ENCODE measurements at places on chromosomes 12 and 14.

DNA sequence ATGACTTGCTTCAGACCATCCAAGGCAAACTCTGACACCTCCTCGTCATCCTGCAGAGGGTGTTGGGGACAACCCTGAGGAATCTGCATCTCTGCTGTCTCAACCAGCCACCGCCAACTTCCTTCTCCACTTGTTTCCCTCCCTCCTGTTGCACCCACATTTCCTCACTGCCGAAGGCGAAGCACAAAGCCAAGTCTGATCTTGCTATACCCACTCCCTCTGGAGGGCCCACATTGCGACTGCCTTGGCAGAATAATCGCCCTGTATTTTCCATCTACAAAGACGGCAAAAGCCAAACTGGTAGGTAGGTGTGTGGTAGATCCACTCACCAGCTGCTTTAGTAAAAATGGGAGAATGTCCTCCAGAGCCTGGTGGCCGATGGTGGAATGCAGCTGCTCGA is 21.8 kb upstream of the RAB35 start:
- H3K27me3 ChIP-seq, result no peaks in the 10 kb centered on the region
- H3K27ac ChIP-seq, result no peak overlapping the region
- H3K36me3 ChIP-seq, result peaks cover 27% of the 10 kb centered on the region
- H3K4me1 ChIP-seq, result no peaks in the 10 kb centered on the region
- no peak overlapping the region for H3K4me3 ChIP-seq

DNA sequence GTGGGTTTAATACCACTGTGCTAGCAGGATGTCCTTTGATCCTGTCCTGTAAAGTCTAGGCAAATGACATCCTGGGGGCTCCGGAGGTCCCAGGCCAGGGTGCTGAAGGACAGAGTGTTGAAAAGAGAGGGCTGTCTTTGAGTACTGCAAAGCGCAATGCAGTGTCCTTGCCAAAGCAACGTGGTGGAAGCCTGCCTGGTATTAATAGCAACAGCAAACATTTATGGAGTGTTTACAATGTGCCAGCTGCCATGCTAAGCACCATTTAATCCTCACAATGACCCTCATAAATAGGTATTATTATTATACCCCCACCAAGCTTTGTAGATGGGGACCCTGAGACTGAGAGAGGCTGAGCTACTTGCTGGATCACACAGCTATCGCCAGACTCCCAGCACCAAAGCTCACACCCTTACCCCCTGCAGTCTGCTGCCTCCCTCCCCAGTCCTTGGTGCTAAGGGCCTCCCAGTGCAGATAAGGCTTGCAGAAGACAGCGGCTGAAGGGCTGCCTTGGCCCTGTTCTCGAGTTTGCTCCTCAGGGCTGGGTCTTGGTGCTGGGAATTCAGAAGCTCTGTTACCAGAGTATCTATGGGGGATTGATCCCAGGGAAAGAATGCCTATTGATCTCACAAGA is 427.7 kb downstream of the FUT8 start:
- no peak for DNase-seq
- H3K4me3 ChIP-seq, result no peak overlapping the region
- no peaks in the 10 kb centered on the region for H3K27me3 ChIP-seq
- H3K27ac ChIP-seq, result no peak overlapping the region
- H3K36me3 ChIP-seq, result no peaks in the 10 kb centered on the region
- H3K4me1 ChIP-seq, result peaks cover 41% of the 10 kb centered on the region

- H3K27ac ChIP-seq, result no peak overlapping the region
- no peak for DNase-seq
- no peak overlapping the region for H3K4me3 ChIP-seq
- H3K27me3 ChIP-seq, result no peaks in the 10 kb centered on the region
These were observed 99.0 kb downstream of the RTN1 start for GRCh38 chr14:59771577-59771976.

DNA sequence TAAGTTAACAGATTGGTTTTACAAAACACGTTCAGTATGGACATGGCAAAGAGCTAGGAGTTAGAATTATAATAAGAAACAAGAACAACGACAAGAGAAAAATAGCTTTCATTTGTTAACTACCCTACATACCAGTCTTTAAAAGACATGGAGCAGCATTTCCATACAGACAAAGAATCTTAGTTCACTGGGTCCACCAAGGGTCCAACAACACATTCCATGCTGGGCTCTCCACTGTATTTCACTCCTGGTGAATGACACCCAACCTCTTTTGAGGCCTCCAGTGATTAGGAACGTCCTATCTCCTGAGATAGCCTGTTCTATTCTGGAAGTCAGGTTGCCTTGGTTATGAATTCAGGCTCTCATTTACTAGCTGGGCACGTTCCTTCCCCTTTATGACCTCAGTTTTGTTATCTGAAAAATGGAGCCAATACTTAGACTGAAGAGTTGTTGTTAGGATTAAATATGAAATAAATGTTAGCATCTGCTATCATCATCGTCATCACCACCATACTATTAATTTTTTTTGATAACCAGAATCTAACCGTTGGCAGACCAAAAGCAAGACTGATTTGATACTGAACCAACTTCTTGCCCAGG is 37.7 kb downstream of the C12orf75 start:
- H3K27ac ChIP-seq, result no peak overlapping the region
- DNase-seq, result no peak
- H3K4me3 ChIP-seq, result no peak overlapping the region
- H3K36me3 ChIP-seq, result no peaks in the 10 kb centered on the region
- H3K27me3 ChIP-seq, result no peaks in the 10 kb centered on the region

GRCh38 chr14:103869406-103870143 is 22.2 kb upstream of the PPP1R13B start:
- no peak for DNase-seq
- no peak overlapping the region for H3K27ac ChIP-seq
- H3K4me3 ChIP-seq, result no peak overlapping the region
- H3K4me1 ChIP-seq, result peaks cover 4% of the 10 kb centered on the region

- H3K4me3 ChIP-seq, result no peak overlapping the region
- peaks cover 24% of the 10 kb centered on the region for H3K4me1 ChIP-seq
- H3K27me3 ChIP-seq, result no peaks in the 10 kb centered on the region
- no peak overlapping the region for H3K27ac ChIP-seq
- DNase-seq, result no peak
These were observed 25.1 kb upstream of the BATF start for GRCh38 chr14:75497191-75497590.

- H3K4me3 ChIP-seq, result no peak overlapping the region
- H3K36me3 ChIP-seq, result no peaks in the 10 kb centered on the region
- no peaks in the 10 kb centered on the region for H3K4me1 ChIP-seq
- no peak overlapping the region for H3K27ac ChIP-seq
These were observed 186.4 kb upstream of the PRMT8 start for GRCh38 chr12:3304436-3305165.

- H3K4me1 ChIP-seq, result no peaks in the 10 kb centered on the region
- no peaks in the 10 kb centered on the region for H3K36me3 ChIP-seq
- H3K27ac ChIP-seq, result no peak overlapping the region
- peaks cover 3% of the 10 kb centered on the region for H3K27me3 ChIP-seq
These were observed 8.5 kb upstream of the TTC8 start for GRCh38 chr14:88815980-88816379.

DNA sequence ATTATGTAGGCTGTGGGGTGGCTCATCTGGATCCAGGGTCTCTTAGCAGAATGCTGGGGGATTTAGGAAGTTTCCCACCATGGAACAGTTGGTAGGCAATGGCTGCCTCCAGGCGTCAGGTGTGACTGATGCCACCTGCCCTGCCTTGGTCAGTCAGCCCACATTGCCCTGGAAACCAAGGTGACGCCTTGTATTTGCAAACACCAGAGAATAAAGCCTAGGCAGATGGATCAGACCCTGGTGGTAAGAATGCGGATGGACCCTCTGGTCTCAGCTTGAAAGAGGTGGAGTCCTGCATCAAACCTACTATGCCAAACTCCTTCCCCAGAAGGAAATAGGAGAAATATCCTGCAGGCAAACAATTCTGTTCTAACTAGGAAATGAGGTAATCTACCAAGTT is 38.2 kb downstream of the NCKAP5L start:
- DNase-seq, result no peak
- no peak overlapping the region for H3K27ac ChIP-seq
- no peak overlapping the region for H3K4me3 ChIP-seq
- H3K4me1 ChIP-seq, result no peaks in the 10 kb centered on the region
- H3K36me3 ChIP-seq, result peaks cover 9% of the 10 kb centered on the region

- no peak for DNase-seq
- H3K27ac ChIP-seq, result no peak overlapping the region
- H3K27me3 ChIP-seq, result no peaks in the 10 kb centered on the region
- peaks cover 82% of the 10 kb centered on the region for H3K36me3 ChIP-seq
- H3K4me1 ChIP-seq, result peaks cover under 1% of the 10 kb centered on the region
- no peak overlapping the region for H3K4me3 ChIP-seq
These were observed 22.6 kb downstream of the ERP27 start for GRCh38 chr12:14915736-14916135.

GRCh38 chr14:102693006-102693755 is 84.1 kb upstream of the TRAF3 start:
- H3K4me1 ChIP-seq, result no peaks in the 10 kb centered on the region
- no peak overlapping the region for H3K27ac ChIP-seq
- DNase-seq, result no peak
- H3K27me3 ChIP-seq, result no peaks in the 10 kb centered on the region
- no peak overlapping the region for H3K4me3 ChIP-seq

DNA sequence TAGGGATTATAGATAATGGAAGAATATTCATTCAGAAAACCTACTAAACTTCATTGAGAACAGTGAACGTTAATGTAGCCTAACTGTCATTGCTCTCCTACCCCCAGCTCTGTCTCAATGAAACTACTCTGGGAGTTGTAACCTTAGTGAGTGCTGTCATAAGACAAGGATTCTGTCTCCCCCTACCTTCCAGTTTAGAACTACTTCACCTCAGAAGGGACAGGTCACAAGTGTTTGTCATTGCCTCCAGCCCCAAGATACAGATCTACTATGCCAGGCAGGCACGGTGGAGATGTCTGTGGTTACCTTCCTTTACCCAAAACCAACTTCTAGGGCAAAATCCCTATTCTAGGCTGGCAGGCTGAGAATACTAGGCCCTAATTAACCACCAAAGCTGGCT is 833.1 kb upstream of the SEL1L start:
- DNase-seq, result no peak
- no peaks in the 10 kb centered on the region for H3K36me3 ChIP-seq
- no peaks in the 10 kb centered on the region for H3K4me1 ChIP-seq
- no peaks in the 10 kb centered on the region for H3K27me3 ChIP-seq
- no peak overlapping the region for H3K4me3 ChIP-seq
- no peak overlapping the region for H3K27ac ChIP-seq

- no peaks in the 10 kb centered on the region for H3K36me3 ChIP-seq
- H3K27ac ChIP-seq, result no peak overlapping the region
- H3K4me3 ChIP-seq, result no peak overlapping the region
- no peak for DNase-seq
- H3K27me3 ChIP-seq, result peaks cover 44% of the 10 kb centered on the region
- H3K4me1 ChIP-seq, result no peaks in the 10 kb centered on the region
These were observed 4.0 kb upstream of the CPNE6 start for GRCh38 chr14:24067133-24068082.

DNA sequence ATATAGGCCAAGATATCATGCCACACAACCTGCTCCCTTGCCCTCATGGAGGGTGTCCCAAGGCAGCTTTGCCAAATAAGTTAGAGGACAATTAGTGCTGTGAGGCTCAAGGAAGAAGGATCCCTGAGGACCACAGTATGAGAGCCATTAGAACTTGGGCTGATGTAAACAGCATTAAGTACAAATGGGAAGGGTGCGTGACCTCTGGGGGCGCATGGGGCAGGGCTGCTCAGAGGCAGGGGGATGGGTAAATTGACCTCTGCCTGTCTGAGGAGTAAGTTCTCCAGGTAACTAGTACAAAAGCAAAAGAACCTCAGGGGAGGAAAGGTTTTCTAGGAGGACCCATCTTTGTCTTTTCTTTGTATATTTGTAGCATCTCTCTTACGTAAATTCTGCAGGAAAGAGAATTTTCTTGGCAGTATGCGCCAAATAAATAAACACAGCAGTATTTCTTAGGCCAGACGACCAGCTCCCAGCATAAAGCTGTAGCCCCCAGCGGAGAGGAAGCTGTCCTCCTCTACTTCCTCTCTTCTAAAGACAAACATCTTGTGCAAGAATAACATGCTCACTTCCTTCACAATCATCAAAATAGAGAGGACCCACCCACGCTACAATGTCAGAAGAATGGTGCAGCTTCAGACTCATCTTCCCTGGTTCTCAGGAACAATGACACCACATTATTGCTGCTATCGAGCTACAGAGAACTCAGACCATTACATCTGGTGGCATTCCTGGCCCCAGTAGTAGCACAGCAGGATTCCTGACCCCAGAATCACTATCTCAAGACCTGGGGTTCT is 16.4 kb upstream of the VWF start:
- no peaks in the 10 kb centered on the region for H3K36me3 ChIP-seq
- H3K4me1 ChIP-seq, result peaks cover 32% of the 10 kb centered on the region
- peak overlapping the region; percentile 69 for H3K27ac ChIP-seq

DNA sequence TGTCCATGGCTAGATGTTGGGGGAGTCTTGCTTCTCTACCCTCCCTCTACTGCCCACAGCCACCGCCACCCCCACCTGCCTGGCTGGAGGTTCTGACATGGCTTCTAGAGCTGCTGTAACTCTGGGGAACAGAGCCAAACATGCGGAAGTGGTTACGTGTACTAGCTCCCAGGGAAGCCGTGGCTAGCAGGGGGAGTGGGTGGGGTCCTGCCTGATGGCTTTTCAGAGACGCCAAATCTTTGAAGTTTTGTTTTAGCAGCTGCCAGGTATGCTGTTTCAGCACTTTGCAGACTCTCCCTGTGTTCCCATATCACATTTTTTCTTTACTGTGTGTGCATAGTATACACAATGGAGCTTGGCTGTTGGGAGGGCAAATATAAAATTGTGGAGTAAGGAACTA is 150.3 kb downstream of the TGFB3 start:
- H3K4me3 ChIP-seq, result no peak overlapping the region
- H3K4me1 ChIP-seq, result peaks cover 11% of the 10 kb centered on the region
- DNase-seq, result peak; percentile 39
- peak overlapping the region; percentile 40 for H3K27ac ChIP-seq
- no peaks in the 10 kb centered on the region for H3K36me3 ChIP-seq

DNA sequence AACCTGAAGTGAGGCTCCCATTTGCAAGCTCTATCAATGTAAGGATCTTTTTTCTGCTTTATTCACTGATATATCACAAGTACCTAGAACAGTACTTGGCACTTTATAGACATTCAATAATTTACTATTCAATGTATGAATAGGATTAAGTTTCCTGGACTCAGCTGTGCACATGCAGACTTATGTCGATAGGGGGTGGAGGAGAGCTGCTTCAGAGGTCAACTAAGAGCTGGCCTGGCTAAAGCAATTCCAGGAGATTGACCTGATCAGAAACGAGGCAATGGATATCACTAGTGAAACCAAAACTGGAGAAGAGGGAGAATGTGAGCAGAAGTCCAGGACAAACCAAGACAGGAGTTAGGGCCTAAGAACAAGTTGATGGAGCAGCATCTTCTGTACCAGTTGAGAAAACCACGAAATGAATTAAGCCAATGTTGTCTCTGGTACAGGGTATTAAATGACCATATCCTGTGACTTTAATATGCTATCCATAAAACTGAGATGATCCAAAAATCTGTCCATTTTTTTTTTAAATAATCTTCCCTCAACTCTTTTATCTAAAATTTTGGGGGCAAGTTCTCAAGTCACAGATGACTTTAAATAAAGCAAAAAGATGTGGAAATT is 169.2 kb downstream of the PIK3C2G start:
- no peak for DNase-seq
- H3K4me1 ChIP-seq, result no peaks in the 10 kb centered on the region
- H3K4me3 ChIP-seq, result no peak overlapping the region

Measured in T-cell (primary cell).